ENCODE measurements at places on chromosomes 2 and 18.

DNA sequence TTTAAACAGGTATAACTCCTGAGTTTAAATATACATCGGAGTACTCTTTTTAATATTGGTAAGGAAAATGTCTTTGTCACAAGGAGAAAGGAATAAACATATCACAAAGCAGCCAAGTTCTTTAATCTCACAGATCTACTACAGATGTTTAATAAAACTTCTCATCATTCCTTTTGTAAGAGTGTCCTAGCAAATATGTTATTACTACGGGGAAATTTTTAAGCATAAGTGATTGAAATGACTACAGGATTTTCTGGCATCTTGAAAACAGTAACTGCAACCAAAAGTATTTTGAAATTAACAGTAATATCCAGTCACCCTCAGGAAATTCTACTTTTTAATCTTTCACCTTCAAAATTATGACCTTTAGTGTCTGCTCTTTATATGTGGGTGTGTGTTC lies 403.1 kb downstream of the IRS1 start:
- no peak for DNase-seq

GRCh38 chr2:230502593-230502992 lies 86.6 kb downstream of the SP100 start:
- DNase-seq: no peak

GRCh38 chr2:168490946-168491605 lies 35.0 kb downstream of the CERS6 start:
- no peak for DNase-seq

DNA sequence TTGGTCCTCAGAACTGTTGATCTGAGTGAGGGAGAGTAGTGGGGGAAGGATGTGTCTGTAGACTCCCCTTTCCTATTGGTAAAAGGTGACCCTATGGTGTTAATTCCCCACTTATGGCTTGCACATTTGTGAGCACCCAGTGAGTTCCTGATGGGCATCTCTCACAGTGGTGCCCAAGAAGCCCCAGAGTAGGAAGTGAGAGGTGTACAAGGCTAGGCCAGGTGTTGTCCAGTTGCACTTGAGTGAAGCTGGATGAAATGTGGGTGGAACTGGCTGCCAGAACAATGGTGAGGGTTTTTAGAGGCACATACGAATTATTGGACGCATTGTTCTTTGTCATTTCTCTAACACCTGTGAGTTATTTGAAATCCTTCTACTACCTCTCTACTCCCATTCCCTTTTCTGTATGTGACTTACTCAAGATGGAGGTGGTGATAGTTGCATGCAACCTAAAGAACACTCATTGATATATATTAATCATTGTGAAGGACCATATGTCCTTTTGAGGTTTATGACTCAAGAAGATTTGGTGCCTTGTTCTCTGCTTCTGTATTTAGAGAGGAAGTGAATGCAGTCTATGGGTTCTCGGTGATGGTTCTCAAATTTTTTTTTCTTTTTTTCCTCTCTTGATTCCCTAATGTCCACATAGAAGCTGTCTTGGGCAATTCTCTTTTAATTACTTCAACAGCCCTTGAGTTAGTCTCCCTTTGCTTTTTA lies 162.7 kb downstream of the FSHR start:
- DNase-seq: no peak

DNA sequence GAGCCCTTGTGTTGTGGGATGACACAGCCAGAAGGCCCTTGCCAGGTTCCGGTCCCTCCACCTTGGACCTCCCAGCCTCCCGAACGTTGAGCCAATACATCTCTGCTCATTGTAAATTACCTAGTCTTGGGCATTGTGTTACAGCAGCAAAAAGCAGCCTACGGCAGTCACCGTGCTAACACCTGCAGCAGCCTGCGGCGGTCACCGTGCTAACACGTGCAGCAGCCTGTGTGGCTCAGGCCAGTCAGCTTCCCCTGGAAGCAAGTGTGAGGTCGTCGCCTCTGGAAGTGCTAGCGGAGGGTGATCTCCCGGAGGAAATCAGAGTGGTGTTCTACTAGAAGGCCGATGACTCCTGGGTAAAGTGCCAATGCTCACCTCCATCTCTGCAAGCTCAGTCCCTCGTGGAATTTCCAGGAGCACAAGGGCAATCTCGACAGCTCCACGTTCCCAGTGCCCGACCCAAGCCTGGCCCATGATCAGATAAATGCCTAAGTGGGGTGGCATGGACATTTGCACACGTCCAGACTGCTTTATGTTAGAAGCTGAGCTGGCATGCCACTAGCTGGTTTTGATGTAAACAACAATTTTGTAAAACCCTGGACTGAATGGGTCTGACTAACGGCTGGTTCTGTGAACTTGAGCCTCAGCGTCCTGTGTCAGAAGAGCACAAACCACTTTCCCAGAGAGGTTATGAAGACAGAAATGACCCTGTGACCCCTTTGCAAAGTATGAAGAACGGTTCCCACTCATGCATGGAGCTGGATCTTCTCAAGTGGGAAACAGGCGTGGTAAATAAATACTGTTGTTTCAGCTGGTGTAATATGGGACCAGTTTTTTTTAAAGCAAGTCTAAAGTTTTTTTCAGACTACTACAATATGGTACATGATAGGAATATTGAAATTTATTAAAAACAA lies 11.4 kb upstream of the CNDP1 start:
- no peak for DNase-seq

DNA sequence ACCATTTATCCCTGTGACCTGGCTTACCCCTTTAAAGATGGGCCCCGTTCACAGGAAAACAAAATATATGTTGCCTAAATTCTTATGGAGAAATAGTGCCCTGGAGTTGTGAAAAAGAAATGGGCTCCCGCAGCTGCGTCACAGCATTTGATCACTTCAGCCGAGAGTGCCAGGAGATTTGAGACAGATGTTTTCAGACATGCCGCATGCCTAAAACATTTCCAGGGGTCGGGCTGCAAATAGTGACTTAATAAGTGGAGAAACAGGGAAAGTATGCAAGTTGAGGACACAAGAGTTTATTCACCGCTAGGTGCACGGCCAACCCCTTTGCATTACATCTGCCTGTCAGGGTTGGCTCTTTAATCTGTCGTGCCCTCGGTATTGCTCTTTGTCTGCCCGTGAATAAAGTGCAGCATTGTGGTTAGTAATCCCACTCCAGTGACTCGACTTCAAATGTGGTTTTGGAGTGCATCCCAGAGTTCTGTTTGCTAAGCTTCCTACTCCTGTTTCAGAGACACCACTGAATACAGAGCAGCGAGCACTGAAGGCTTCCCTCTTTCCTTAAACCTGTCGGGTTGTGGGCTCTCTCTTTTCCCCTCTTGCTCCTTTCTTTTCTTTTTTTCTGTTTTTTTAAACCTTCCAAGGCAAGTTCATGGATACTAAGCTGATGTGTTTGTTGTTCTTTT lies 187.5 kb downstream of the LTBP1 start:
- DNase-seq: no peak

DNA sequence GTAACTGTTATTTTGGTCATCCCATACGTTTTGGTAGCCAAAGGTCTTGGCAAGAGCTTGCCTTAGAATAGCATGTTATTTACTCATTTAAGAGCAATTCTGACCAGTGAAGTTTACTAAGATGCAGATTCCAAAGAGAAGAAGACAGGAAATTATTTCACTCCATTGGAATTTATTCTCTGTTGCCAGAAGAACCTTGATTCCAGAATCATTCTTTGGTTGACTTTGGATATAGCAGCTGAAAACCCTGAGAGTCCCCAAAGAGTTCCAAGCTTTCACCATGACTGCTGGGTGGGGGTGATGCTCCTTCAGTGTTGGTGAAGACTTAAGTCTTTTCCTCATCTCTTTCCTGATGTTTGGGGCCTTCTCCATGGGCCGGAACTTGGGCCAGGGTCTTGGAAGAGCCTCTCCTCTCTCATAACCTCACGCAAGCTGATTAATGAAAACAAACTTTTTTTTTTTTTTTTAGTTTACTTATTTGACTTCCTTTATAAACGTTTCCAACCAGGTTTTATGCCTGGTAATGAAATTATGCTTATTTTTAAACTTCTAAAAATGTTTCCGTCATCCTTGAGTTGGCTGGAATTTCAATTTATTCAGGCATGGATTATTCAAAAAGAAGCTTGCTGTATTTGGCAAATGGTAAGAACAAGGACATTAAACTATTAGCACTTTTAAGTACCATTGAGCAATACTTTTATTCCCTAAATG lies 192.0 kb downstream of the MTX2 start:
- no peak for DNase-seq

- DNase-seq: no peak
Observed at GRCh38 chr2:239813261-239814115, 211.7 kb downstream of the NDUFA10 start.

DNA sequence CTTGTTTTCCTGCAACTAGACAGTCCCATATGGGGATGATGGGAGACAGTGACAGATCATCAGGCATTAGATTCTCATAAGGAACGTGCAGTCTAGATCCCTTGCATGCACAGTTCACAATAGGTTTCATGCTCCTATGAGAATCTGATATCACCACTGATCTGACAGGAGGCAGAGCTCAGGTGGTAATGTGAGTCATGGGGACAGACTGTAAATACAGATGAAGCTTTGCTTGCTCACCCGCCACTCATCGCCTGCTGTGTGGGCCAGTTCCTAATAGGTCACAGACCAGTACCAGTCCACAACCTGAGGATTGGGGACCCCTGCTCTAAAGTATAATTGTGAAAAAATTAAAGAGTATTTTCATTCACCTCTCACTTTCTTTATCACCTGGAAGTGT lies 23.6 kb upstream of the RAB1A start:
- no peak for DNase-seq

- DNase-seq: no peak
Observed at GRCh38 chr2:149184991-149185390, 145.4 kb upstream of the LYPD6 start.

DNA sequence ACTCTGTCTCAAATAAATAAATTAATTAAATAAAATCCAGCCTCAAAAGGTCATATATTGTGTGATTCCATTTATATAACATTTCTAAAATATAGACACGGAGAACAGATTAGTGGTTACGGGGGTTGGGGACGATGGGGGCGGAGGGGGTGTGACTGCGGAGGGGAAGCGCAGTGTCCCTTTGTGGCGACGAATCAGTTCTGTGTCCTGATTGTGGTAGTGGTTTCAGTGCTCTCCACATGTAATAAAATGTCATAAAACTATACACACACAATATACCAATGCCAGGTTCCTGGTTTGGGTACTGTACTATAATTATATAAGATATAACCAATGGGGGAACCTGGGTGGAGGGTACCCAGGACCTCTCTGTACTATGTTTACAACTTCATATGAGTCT lies 186.4 kb downstream of the ANAPC1 start:
- DNase-seq: no peak

DNA sequence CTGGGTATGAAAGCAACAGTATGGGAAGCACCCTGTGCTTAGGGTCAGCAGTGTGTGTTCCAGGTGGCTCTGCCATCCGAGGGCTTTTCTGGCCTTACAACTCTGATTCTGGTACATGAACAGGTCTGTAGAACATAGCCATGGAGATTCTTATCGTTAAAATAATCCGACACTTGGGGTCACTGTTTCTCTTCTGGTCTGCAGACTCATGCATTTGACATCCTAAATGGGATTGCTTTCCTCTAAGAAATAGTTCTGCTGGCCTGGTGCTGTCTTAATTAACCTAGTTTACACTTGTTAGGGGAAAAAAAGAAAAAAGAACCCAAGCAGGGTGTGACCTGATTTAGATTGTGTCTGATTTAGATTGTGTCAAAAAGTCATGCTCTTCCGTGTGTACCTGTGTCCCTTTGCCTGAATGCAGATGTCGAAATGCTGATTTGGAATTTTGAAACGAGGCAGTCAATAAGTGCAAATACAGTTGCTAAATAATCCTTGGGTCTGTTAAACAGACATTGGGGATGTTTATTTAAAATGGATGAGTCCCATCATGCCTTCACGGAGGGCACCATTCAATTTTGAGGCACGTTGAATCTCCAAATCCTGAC lies 59.6 kb downstream of the TRPM8 start:
- peak; percentile 67 for DNase-seq

- no peak for DNase-seq
Observed at GRCh38 chr2:183495079-183495478, 370.8 kb downstream of the NUP35 start.

GRCh38 chr2:32902986-32903385 lies 43.8 kb upstream of the LTBP1 start:
- DNase-seq: no peak

DNA sequence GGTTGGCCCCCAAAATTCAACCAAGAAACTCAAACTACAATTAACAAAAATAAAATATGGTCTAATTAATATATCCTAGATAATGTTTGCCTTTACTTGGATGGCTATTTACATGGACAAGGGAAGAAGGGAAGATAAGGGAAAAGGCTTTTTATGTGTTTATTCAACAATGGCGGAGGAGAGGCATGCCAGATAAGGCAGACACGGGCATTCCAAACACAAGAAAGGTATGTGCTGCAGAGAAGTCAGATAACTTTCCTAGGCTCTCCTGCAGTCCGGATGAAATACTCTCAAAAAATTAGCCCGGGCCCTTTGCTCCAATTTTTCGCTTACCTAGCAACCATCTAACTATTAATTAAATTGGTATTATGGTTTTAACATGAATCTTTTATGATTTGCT lies 5.1 kb upstream of the TTR start:
- no peak for DNase-seq

DNA sequence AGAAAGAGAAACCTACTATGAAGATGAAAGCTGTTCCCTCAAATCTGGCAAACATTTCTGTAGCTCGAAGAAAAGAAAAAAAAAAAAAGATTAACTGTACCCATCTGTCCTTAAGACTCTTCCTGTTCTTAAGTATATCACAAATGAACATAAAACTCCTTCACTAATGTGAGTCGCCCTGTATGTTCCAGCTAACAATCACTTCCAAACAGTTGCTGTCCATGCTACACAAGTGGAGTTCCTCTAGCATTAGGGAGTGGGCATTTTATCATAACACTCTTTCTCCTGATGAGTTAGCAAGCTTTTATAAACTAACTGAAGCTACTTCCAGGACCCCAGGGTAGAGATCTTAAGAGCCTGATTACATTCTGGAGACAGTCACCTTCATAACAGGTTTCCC lies 5.8 kb downstream of the CUL3 start:
- DNase-seq: no peak

DNA sequence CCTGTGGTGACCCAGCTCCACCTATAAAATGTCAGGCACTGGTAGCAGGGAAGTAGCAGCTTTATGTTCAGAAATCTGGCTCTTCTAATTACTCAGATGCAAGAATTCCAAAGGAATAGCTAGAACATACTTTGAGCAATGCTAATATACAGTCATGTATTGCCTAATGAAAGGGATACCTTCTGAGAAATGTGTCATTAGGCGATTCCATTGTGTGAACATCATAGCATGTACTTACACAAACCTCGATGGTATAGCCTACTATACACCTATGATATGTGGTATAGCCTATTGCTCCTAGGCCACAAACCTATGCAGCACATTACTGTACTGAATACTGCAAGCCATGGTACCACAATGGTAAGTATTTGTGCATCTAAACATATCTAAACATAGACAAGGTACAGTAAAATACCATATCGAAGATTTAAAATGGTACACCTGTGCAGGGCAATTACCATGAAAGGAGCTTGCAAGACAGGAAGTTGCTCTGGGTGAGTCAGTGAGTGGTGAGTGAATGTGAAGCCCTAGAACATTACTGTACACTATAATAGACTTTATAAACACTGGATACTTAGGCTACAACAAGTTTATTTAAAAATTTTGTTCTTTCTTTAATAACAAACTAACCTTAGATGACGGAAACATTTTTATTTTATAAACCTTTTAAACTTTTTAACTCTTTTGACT lies 50.3 kb upstream of the ETAA1 start:
- DNase-seq: no peak

- DNase-seq: no peak
Observed at GRCh38 chr2:165450156-165450555, 19.3 kb upstream of the CSRNP3 start.
